ENCODE measurements at places on chromosomes 7 and 10.
A peak's percentile ranks its signal among the peaks of the same experiment; 100 is the strongest.

- no peak for DNase-seq
Observed at GRCh38 chr10:33151344-33151864, 183.1 kb downstream of the NRP1 start.

GRCh38 chr7:47078241-47078640, 503.7 kb downstream of the TNS3 start:
- no peak for DNase-seq

- peak; percentile 4 for DNase-seq
Observed at GRCh38 chr10:98041352-98042043, 11.1 kb upstream of the CRTAC1 start.

DNA sequence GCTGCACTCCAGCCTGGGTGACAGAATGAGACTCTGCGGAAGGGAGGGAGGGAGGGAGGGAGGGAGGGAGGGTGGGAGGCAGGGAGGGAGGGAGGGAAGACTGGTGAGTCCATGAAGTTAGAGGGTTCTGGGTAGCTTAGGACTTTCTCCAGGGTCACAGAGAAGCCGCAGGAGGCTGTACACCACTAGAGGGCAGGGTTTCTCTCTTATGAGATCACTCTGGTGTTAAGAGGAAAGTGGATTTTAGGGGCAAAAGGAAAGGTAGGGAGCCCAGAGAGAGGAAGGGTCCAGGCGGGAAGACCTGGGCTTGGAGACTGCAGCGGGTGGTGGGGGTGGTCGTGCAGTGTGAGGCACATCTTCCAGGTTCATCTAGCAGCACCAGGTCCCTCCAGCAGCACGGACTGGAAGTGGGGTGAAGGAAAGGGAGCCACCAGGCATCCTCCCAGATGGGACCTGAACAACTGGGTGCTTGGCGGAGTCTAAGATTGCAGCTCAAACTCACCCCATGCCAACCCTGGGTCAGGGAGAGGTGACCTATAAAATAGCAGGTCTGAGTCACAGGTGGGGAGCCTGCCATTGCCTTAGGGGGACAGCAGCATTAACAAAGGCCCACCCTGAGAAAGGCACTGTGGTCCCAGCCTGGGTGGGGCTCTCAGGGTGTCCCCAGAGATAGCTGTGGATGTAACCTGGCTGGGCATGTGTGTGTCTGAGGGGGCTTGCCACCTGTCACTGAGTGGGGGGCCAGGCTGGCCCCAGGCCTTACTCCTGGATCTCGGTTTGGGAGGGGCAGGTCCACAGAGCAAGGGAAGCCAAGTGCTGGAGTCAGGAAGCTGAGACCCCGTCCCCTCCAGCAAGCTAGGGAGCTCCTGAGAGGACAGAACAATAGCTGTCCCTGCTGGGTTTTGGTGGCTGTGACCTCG, 48.5 kb upstream of the SLC29A3 start:
- peak; percentile 1 for DNase-seq

Data from NCI-H748 treated with DMSO at 0.1 percent for 48 hours (cell line).